Cerebellar nuclear complex (tissue), 1 donor: ENCODE measurements at places on chromosomes 3 and 15.

DNA sequence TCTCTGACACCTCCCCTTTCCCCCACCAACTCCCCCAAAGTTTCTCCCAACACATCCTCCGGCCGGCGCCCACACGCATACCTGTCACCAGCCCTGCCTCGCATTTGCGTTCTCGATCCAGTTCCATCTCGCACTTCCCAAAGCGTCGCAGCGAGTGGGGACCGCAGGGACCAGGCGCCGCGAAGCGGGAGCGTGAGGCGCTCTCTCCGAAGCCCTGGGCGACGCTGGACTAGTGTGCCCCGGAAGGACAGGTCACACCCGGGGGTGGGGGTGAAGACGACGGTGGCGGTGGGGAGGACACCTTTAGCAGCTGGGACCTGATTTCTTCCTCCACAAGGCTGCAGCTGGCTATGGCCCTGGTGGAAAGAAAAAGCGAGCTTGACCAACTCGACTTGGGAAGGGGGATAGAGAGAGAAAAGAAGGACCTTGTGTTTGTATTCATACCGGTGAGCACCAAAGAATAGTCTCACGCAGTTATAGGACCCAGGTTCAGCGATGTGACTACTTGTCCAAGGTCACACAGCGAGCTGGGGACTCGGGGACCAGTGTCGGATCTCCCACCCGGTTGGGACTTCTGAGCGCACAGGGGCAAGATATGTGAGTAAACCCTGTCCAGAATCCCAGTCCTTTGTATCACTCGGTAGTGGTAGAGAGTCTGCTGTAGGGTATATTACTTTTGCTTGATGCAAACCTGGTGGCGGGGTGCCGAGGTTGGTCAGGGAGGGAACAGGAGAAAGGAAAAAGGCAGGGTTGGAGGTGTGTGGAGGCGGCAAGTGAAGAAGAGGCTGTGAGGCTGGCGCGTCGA, 607 bp upstream of the GHSR start:
- no peak for DNase-seq

DNA sequence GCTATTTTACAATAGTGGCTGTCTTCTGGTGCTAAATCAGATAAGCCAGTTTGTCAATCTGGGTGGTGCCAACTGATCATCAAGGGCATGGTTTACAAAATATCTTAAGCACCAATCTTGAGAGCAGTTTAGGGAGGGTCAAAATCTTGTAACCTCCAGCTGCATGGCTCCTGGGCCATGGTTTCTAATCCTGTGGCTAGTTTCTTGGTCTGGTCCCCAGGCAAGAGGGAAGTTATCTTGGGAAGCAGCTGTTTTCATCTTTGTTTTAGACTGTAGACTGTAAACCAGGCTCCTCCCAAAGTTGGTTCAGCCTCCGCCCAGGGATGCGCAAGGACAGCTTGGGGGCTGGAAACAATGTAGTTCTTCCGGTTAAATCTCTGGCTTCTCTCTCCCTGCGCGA, 166.8 kb downstream of the IL1RAP start:
- no peak for DNase-seq

DNA sequence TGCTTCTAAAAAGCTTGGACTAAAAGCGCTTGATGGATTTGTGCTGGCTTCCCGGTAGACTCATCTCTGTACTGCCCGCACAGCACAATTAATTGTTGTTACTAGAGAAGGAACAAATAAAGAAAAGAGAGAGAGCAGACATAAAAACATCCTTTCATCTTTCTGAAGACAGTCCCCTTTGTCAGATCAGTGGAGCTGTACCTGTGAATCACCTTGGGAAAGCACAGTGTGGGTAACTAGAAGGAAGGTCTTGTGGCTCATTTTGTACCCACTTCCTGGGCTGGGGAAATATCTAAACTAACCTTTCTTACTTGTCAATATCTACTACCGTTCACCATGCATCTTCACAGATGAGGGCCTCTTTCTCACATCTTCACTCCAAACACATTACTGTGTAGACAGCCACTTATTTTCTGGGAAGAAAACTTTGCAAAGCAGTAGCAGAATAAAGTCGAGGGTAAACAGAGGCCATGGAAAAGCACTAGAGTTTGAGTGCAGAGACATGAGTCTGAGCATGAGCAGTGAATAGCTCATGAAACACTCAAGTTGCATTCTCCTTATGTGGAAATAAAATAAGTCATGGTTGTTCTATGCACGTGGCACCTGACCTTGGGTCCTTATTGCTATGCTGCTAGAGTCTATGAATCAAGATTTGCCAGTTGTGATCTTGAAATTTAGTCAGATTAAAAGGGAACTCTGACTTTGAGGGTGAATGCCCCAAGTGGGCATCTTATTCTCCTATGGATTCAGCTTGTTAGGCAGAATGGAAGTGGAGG, 169.3 kb downstream of the LPP start:
- DNase-seq = no peak

DNA sequence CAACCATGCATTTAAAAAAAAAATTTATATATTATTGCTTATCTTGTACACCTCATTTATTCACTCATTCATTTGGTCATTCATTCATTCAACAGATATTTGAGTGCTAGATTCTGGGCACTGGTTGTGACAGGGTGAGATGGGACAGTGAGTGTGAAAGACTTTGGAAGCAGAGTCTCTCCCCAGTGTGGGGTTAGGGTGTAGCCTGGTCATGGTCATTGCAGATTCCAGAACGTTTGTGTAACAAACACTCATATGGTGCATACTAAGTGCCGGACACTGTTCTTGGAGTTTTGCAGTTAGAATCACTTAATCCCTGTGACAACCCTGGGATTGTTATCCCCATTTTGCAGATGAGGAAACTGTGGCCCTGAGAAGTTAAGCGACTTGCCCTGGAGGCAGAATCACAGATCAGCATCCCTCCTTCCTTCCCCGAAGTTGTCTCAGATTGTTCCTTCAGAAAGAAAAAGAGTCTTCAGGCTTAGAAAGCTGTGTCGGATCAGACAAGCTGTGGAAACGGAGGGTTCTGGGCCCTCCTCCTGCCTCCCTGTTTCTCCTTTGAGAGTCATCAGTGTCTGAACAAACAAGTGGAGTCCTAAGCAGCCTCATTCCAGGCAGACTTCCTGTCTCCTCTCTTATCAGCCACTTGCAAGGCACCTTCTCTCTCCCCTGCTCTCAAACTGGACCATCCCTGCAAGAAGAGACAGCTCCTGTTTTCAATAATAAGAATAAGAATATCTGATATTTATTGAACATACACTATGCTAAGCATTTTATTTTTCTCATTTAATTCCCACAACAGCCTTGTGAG, 6.3 kb downstream of the LOXL1 start:
- no peak for DNase-seq

DNA sequence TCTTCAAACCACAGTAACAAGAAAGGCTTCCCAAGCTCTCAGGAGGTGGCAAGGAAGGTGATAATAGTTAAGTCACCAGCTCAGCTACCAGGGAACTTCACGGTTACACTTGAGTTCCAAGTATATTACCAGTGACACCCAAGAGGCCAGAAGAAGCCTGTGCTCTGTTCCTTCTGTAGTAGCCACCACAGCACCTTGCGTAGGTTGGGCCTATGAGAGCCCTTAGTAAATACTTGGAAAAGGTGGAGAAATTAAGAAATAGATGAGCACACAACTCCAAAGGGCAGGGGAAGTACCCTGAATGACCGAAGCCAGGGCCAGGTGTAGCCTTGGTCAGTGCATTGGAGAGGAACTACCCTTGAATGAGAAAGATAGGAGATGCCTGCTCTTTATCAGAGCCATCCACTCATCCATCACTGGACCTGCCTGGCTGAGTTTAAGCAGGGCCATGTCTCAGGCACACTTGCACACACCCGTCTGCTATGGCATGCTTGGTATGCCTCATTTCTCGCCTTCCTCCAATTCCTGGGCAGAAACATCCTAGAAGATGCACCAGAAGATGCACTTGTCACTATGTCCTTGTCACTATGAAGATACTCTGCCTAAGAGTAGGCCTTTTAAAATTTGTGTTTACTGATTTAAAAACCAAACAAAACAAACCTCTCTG, 32.6 kb upstream of the NDUFB4 start:
- no peak for DNase-seq
